ENCODE measurements at places on chromosomes 2 and 18.

- no peak for DNase-seq
These were observed 291.6 kb upstream of the HDAC4 start for GRCh38 chr2:239692362-239692851.

GRCh38 chr2:42810971-42811811 lies 18.8 kb upstream of the HAAO start:
- peak; percentile 64 for DNase-seq

GRCh38 chr2:193539188-193539587 lies 1344.5 kb upstream of the TMEFF2 start:
- no peak for DNase-seq

DNA sequence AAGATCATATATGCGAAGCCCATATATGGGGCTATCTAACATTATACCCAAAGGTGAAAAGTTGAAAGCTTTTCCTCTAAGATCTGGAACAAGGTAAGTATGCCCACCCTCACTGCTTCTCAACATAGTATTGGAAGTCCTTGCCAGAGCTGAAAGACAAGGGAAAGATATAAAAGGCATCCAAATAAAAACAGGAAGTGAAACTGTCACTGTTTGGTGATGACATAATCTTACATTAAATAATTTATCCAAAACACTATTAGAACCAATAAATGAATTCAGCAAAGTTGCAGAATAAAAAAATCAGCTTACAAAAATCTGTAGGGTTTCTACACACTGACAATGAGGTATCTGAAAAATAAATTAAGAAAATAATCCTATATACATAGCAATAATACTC lies 205.8 kb downstream of the INSIG2 start:
- DNase-seq, result peak; percentile 31

- no peak for DNase-seq
These were observed 15.3 kb downstream of the CYTIP start for GRCh38 chr2:157428500-157429175.

DNA sequence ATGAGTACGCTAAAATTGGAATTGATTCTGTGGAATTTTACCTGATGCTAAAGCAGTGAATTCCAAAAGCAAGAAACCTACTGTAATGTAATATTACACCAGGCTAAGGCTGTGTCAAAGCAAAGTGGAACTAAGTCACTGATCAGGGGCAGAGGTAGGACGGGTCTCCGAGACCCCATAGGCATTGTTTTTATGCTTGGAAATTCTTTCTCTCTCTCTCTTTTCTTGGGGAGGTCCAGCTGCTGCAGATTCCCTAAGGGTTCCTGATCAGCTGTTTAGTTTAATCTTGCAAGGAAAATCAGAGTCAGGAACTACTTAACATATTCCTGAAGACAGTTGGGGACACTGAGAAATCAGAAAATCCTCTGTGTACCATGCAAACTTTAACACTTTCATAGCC lies 220.2 kb downstream of the SRBD1 start:
- no peak for DNase-seq

DNA sequence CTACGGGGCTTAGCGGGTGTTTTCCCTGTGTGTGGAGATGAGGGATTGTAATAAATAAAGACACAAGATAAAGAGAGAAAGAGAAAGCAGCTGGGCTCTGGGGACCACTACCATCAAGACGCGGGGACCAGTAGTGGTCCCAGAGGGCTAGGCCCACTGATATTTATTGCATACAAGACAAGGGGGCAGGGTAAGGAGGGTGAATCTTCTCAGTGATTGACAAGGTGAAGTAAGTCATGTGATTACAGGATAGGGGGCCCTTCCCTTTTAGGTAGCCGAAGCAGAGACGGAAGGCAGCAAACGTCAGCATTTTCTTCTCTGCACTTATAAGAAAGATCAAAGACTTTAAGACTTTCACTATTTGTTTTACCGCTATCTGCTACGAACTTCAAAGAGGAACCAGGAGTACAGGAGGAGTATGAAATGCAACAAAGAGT lies 4.5 kb upstream of the GAL3ST2 start:
- DNase-seq, result peak; percentile 76

- no peak for DNase-seq
These were observed 1043.5 kb downstream of the TDRD15 start for GRCh38 chr2:22167256-22167655.

DNA sequence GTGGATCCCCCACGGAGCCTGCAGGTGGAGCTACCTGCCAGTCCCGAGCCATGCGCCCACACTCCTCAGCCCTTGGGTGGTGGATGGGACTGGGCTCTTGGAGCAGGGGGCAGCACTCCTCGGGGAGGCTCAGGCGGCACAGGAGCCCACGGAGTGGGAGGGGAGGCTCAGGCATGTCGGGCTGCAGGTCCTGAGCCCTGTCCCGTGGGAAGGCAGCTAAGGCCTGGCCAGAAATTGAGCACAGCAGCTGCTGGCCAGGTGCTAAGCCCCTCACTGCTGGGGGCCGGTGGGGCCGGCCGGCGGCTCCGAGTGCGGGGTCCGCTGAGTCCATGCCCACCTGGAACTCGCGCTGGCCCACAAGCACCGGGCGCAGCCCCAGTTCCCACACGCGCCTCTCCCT lies 91.7 kb upstream of the ACVR1 start:
- DNase-seq, result no peak

DNA sequence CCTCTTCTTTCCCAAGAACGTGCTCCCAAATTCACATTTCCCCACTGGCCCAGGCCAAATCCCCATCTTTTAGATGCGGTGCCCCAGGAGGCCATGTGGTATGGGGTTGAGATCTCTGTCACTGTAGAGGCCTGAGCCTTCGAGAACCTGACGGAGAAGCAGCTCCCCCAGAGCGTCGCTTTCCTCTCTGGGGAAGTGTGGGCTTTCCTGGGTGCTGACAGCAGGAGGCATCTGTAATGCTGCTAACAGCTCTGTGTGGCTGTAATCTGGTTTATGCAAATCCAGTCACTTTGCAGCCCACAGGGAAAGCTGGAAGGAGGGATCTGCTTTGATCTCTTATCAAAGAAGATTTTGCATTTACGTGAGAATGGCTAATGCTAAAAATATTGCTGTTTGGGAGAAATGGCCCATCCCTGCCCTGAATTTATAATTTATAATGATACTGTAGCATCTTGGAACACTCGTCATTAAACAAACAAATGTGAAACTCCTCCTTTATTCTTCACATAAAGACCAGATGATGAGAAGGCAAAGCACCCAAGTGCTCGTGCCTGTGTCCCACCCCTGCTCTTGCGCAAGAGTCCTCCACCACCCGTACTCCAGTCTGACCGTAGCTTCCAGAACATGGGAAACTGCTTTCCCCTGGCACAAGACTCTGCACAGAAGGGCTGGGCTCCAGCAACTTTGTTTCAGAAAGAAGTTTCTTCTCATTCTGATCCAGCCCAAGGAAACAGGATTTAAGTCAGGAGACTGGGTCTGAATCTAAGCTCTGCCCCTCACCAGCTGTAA lies 109.9 kb upstream of the EPC2 start:
- peak; percentile 22 for DNase-seq

DNA sequence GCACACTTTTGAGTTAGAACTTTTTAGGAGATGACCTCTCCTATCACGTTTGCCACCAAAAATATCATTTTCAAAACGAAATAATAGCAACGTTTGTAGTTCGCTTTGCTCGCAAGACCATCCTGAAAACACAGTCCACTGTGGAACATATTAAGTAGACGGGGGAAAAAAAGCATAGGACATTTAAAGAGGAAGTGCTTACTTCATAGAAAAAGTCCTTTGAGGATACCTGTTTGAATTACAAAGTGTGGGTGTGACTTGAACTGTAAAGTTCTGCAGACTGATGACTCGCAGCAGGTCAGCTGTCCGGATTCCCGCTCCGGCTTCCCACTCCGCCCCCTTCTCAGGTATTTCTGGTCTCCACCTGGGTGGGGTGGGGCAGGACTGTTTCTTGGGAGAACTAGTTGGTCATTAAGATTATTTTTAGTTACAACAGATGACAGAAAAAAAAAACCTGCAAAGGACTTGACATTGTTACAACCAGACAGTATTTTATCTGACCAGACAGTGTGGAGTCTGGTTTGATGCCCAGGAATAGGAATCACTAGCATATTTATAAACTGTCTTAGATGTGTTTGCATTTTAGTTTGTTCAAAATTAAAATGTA lies 13.3 kb downstream of the CNOT11 start:
- no peak for DNase-seq

- DNase-seq, result no peak
These were observed 202.1 kb upstream of the REV1 start for GRCh38 chr2:99691926-99692325.

- DNase-seq, result peak; percentile 21
These were observed 174.7 kb downstream of the WDR7 start for GRCh38 chr18:56825878-56826277.

DNA sequence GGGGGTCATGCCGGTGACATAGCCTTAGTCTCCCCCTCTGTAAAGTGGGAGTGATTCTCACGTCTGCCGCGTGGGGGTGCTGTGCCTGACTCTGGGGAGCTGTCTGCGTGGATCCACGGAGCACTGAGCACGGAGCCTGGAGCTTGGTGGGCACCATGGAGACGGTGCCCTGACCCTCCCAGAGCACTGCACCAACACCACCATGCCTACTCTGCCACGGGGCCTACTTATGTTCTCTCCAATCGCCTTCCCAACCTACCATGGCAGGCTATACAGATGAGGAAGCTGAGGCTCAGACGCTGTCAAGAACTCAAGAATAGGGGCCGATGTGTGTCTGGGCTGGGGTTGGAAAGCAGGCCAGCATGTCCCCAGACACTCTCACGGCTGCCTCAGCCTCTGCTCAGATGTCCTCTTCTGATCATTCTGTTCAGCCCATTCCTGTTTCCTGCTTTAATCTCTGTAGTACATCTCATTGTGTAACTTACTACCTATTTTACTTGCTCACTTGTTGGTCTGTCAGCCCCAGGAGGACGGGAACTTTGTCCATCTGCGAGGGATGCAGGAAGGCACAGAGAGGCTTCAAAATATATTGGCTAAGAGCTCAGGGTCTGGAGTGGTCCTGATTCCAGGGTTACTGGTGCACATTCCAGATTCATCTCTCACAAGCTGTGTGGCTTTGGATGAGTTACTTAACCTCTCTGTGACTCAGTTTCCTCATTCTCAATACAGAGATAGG lies 168.1 kb upstream of the HS6ST1 start:
- DNase-seq, result peak; percentile 35

- no peak for DNase-seq
These were observed 471.6 kb downstream of the DLGAP1 start for GRCh38 chr18:3983351-3983969.

DNA sequence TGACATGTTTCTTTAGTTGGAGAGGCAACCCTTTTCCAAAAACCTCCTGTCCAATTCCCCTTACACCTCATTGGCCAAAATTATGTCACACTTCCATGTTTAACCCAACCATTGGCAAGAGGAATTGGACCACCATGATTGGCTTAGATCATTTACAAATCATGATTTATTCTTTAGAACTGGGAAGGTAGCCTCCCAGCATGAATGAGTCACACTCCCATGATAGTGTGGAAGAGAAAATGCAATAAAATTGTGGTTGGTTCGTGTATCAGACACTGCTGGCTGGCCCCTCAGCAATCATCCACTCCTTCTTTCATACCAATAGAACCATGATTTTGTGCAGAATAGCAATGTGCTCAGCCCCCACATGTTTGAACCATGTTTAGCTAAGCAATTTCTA lies 156.6 kb upstream of the ACVR2A start:
- DNase-seq, result no peak

DNA sequence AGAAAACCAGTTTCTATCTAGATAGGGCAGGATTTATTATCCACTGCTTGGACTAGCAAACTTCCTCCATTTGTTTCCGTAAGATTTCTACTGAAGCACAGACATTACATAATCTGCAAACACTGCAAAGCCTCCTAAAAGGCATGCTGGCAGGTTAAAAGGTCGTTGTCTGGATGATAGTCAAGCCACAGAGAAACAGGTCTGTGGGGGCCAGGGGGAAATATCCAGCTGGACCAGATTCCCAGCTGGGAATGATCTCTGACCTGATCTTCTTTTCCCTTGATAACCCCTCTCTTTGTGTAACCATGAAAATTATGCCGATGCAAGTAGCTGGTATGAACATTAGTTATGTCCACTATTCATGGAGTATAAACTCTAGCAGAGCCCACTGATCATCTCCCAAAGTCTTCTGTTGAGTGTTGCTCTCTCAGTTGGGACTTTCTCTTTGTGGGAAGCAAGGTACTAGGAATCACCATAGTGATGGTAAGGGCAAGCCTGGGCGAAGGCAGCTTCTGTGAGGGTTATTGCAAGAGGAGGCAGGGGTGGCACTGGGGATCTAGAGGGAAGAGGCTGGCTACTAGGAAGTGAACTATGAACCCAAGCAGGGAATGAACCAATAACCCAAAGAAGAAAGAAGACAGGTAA lies 61.3 kb downstream of the GDF7 start:
- no peak for DNase-seq

- peak; percentile 30 for DNase-seq
These were observed 42.2 kb downstream of the CD302 start for GRCh38 chr2:159755788-159756187.

GRCh38 chr2:1780693-1781092 lies 36.4 kb upstream of the PXDN start:
- DNase-seq, result no peak

- DNase-seq, result no peak
These were observed 21.6 kb upstream of the SP3 start for GRCh38 chr2:173986805-173987204.

GRCh38 chr2:185142677-185143076 lies 544.3 kb downstream of the ZNF804A start:
- no peak for DNase-seq

- DNase-seq, result no peak
These were observed 92.9 kb downstream of the COL5A2 start for GRCh38 chr2:189086710-189087109.

DNA sequence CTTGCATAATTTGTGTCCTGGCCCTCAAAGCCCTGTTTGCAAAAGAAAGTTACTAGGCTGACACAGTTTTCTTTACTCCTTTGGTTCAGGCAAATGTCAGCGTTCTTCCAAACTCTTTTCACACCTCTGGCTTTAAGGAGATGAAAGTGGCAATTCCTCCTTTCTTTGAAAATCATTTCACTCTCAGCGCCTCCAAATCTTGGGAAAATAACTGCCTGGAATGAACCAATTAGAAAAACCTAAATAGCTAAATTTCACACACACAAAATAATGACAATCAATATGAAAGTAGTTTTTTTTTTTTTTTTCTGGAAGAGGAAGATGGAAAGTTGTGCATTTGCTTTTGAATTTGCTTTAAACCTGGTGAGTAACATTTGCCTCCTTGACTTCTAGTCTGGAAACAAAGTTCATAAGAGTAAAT lies 1.7 kb downstream of the MEIS1 start:
- DNase-seq, result no peak

Data from NB4 (cell line).